Left lung (tissue), 14 donors: ENCODE measurements at places on chromosomes 11 and 22. TPM values are rescaled to one million over a fixed set of nuclear protein-coding genes. Genes with fewer than 3 reads are reported as not detected.
A peak's percentile ranks its signal among the peaks of the same experiment; 100 is the strongest.

DNA sequence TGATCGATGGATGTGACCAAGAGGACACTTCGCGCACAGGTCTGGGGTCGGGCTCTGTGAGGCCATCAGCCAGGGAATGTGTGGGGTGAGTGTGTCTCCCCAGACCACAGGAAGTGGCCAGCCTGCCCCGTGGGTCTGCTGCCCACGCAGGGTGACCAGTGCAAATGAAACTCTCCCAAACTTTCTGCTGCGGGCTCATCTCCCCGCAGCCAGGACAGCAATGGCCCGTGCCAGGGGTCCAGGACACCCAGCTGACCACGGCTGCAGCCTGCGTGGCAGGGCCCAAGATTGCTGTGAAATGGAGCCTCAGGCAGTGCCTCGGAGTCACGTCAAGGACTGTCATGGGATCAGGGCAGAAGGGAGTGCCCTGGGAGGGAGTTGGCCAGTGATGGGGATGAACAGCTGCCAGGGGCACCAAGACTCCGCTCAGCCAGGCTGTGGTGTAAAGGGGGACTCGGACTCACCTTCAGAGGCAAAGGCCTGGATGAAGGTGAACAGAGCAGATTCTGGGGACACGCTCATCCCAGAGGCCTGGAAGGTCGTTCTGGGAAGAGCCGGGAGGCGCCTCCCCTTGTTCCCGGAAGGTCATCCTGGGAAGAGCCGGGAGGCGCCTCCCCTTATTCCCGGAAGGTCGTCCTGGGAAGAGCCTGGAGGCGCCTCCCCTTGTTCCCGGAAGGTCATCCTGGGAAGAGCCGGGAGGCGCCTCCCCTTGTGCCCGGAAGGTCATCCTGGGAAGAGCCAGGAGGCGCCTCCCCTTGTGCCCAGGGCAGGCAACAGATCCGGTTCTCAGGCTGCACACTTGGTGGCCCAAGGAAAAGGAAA lies 252.6 kb downstream of the BRD1 start:
- DNase-seq, result peak; percentile 55

- DNase-seq, result no peak
Measured at GRCh38 chr11:34787895-34788294, 128.3 kb downstream of the APIP start.

DNA sequence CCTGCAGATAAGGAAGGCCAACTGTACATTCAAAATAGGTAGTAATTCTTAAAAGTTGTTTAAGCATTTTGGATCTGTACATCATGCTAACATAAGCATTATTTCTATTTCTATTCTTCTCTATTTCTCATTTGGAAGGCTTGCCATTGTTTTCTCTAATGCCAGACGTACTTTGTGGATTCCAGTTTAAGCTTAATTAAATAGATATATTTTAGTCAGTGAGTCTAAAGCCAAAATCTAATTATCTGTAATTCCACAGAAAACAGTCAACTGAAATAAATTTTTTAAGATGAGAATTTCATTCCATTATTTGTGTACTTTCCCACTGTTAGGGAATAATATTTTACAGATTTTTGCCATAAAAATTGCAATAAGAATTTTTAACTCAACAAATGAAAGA lies 123.0 kb downstream of the LUZP2 start:
- DNase-seq, result no peak

- DNase-seq, result no peak
Measured at GRCh38 chr11:11486423-11486822, 133.4 kb upstream of the CSNK2A3 start.

- DNase-seq, result peak; percentile 81
Measured at GRCh38 chr11:44893846-44894617, 56.7 kb downstream of the TP53I11 start.

DNA sequence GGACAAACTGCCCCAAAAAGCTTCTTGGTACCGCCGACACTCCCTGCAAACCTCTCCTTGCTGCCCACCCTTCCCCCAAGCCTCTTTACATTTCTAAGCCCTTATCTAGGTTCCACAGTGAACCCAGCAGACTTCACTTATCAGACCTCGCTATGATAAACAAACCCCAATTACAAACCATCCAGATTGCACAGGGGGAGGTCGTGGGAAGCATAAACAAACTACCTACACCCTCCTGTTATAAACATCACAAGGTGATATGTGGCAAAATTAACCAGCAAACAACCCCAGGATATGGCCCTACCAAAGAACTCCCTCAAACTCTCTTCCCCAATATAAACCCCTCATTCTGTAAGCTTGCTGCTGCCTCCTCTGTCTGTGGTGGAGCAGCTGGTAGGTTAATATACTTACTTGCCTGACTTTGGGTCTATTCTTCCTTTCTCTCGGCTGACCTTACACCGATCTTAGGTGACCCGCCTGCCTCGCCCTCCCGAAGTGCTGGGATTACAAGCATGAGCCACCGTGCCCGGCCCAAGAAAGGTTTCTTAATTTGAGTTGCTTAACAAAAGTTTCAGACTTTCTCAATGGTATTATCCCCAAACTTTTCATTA lies 66.0 kb upstream of the TENM4 start:
- DNase-seq, result no peak

The SCO2 gene
- 3.3 TPM for polyA plus RNA-seq

The TPBGL gene
- 0.28 TPM for polyA plus RNA-seq
